GM10248 (cell line): ENCODE measurements at places on chromosomes 7 and 10.
A peak's percentile ranks its signal among the peaks of the same experiment; 100 is the strongest.

DNA sequence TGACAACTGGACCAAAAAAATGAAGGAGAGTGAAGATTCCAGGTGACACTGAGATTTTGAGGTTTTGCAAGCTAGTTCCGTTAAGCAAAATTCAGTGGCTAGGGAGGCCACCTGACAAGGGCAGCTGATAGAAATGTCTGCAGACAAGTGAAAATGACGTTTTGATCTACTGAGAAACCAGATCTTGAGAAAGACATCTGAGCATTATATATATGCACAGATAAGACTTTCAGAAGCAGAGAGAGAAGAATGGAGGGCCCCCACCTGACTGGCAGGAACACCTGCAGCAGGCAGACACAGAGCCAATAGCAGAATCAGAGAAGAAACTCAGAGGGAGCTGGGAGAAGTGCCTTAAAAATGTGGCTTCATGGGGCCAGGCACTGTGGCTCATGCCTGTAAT, 76.1 kb upstream of the LRGUK start:
- DNase-seq = no peak

GRCh38 chr10:58412502-58412961, 27.3 kb downstream of the TFAM start:
- no peak for DNase-seq

DNA sequence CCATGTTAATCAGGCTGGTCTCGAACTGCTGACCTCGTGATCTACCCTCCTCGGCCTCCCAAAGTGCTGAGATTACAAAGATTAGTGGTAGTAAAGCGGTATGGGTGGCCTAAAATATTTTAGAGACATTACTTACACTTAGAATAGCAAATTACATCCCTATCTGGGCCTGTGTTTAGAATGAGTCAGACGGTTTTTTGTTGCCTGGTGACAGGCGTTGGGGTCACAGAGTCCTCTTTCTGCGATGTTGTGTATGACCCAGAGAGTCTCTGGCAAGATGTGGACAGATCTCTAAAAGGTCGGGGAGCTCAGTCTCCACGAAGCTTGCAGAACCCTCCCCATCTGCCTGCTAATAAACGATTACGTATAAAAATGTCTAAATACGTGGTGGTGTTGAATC, 39.6 kb upstream of the PRKCQ start:
- no peak for DNase-seq

- DNase-seq = no peak
These were observed 143.0 kb upstream of the NRBF2 start for GRCh38 chr10:62990126-62990525.

DNA sequence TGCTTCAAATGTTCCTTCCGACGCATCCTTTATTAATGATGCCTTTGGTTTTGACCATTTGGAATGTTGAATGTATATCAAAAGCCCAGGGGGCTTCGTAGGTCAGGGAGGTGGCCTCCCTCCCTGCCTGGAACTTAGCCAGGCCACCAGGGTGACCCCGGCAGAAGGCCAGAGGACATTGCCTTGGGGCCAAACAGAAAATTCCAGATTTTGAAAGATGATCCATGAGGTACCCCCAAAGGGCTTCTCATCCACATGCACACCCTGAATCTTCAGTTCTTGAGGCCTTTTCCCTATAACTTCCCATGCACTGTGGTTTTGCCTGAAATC, 171.7 kb downstream of the ADAM12 start:
- DNase-seq = no peak

GRCh38 chr10:125160856-125161706, 718 bp upstream of the CTBP2 start:
- DNase-seq = peak; percentile 51

DNA sequence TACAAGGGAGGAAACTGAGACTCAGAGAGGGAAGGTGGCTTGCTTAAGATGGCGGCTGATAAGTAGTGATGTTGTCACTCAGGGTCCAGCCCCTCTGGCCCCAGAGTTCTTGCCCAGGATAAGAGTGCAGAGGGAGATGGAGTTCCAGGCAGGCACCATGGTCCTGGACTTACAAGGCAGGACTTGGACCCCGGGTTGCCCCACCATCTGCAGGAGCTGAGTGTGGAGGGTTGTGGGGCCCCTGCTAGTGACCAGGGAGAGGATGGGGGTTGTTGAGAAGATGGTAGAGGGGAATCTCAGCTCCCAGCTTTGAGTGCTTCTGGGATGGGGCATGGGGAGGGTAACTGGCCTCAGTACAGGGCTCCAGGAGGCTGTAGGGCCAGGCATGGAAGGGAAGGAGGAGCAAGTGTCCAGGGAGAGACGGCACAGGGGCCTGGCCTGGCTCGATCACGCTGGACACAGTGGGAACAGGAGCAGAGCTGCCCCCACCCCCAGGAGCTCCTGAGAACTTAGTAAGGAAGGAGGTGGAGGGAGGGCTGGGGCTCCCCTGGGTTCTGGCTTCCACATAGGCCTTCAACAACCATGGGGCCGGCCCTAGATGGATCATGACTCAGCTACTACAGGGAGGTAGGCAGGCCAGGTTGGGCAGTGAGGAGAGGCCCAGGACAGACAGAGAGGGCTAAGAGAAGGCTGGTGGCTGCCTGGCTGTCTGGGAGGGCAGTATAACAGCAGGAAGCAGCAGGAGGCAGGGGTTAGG, 28.2 kb downstream of the PPIF start:
- peak; percentile 10 for DNase-seq

GRCh38 chr7:138875794-138876193, 77.8 kb upstream of the ATP6V0A4 start:
- no peak for DNase-seq

DNA sequence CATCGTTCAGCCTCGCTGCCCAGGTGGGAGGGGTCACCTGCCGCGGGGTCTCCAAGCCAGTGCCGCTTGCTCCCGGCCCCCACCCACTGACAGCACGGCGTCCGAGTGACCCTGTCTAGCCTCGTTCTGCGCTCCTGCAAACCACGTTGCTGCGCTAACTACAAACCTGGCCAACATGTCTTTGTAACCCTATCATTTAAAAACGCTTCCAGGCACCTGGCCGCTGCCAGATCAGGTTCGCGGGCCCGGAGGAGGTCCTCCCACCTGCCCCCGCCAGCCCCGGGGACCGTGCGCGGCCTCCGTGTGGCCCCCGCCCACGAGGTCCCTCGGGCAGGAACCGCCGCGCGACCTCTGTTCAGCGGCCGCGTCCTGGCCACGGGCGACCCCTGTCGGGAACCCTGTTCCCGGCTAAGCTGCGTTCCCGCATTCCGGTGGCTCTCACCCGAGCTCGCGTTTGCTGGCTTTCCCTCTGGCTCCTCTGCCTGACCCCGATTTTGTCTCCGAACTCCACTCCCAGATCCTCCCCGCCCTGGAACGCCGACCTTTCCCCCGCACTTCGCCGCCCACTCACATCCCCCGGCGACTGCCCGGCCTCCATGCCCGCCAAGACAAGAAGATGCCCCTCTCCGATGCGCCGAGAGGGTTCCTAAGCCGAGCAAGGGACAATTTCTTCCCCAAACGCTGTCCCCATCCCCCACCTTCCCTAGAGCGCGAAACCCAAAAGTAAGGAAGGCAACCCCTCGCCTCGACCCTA, 2.4 kb downstream of the SFMBT2 start:
- peak; percentile 78 for DNase-seq

DNA sequence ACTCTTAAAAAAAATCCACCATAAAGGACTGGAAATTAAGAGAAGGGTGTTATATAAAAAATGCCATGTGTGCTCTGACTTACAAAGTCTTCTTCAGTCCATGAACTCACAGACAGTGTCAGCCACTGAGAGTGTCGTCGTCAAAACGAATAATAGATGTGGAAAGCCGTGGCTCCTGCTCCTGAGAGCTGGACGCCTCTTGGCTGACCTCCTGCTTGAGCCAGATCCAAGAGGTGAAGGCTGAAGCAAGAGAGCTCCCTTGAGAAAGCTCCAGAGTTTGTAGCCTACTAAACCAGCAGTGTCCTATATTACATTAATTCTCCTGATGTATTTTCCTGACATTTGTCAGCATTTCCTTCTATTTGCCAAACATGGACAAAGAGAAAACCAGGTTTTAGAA, 234.3 kb upstream of the C7orf33 start:
- no peak for DNase-seq

DNA sequence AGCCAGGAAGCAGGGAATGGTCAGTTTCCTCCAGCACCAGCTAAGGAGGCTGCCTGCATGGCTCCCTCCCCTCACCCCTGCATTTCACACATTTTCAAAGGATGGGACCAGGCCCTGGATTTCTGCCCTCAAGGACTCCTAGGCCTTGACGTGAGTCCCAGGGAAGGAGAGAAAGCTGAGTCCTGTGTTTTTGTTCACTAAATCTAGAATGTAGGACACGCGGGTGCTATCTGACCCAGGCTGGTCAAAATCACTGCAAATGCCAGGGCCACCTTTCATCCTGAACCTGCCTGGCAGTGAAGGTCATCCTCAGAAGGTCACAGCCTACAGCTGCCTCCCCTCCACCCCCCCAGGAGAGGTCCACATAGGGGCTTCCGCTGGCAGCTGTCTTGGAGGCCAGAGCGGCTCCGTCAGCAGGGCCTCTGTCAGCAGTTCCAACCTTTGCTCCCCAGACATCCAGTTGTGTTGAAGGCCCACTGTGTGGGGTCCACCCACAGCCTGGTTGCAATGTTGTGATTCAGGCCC, 18.0 kb downstream of the RHBDD2 start:
- no peak for DNase-seq

- peak; percentile 15 for DNase-seq
These were observed 152.5 kb upstream of the YAE1 start for GRCh38 chr7:39413636-39414223.

GRCh38 chr10:84353052-84353803, 24.8 kb downstream of the CCSER2 start:
- DNase-seq = no peak

DNA sequence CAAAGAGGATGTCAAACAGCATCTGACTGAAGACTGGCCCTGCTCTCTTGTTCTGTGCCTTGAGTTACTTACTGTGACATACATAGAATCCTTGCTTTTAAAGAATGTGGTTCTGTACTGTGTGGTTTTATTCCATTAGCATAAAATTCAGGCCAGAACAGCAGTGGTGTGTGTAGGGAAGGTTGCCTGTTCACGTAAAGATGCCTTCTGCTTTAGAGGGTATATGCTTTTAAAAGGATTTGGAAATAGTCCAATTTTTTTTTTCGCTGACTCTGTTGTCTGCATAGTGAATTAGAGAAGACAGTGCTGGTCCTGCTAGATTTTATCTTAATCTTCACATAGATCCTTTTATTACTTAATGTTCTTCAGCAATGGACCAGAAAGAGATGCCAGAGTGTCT, 470.8 kb upstream of the SEMA3A start:
- DNase-seq = no peak

GRCh38 chr7:139647085-139647484, 123.6 kb downstream of the CLEC2L start:
- peak; percentile 41 for DNase-seq

DNA sequence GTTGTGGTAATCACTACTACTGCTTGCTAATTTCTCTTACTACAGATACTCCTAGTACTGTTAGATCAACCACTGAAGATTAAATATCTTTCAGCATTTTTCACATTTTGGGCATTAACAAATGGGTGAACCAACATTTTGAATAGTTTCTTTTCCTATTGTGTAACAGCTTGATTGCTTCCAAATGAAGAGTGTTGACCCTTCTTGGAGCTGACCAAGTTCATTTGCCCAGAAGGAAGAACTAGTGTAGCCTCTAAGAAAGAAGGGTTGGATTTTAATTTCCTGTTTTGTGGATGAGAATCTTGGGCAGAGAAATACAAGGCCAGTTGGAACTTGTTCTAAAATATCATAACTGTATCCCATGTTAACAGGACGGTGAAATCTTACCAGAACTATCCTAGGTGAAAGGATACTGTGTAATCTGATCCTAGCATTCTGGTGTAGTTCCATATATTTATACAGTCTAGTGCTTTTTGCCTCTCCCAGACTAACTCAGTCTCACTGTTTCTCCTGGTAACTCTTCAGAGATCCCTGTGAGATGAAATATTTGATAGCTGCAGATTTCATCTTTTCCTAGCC, 37.3 kb downstream of the SND1 start:
- no peak for DNase-seq
